Karpas-422 (cell line): ENCODE measurements at places on chromosomes 13 and 19.

- H3K27ac ChIP-seq, result no peak overlapping the region
- no peak overlapping the region for H3K4me3 ChIP-seq
- H3K27me3 ChIP-seq, result no peaks in the 10 kb centered on the region
- H3K4me1 ChIP-seq, result no peaks in the 10 kb centered on the region
- H3K36me3 ChIP-seq, result no peaks in the 10 kb centered on the region
Observed at GRCh38 chr13:33053397-33054066, 37.3 kb downstream of the KL start.

GRCh38 chr19:46406976-46407375 lies 6.4 kb downstream of the CCDC8 start:
- H3K36me3 ChIP-seq, result no peaks in the 10 kb centered on the region
- H3K4me1 ChIP-seq, result no peaks in the 10 kb centered on the region
- H3K27ac ChIP-seq, result no peak overlapping the region
- H3K27me3 ChIP-seq, result no peaks in the 10 kb centered on the region
- no peak overlapping the region for H3K4me3 ChIP-seq

GRCh38 chr13:29105779-29106178 lies 285.6 kb downstream of the MTUS2 start:
- H3K4me3 ChIP-seq, result no peak overlapping the region
- no peaks in the 10 kb centered on the region for H3K4me1 ChIP-seq
- peak; percentile 61 for DNase-seq
- no peaks in the 10 kb centered on the region for H3K27me3 ChIP-seq
- no peaks in the 10 kb centered on the region for H3K36me3 ChIP-seq
- no peak overlapping the region for H3K27ac ChIP-seq

DNA sequence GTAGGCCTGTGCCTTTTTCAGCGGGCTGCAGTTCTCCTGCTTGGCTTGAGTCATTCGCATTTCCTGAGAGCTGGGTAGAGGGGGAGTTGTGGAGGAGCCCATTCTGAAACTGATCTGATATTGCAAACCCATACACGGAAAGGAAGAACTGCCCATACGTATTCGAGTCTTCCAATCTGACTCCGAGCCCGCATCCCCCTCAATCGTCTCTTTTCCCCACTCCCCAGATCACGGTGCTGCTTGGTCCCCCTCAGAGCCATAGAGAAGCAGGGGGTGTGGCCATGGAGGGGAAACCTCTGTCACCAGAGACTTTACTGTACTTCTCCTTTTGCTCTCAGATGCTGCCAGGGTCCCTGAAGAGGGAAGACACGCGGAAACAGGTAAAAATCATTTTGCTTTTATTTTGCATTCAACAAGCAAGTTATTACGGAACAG lies at the start of gene CD22:
Gene CD22, plus strand, starts transcription at position 337 of the 435 bp plus-strand sequence. CDS start 2,854 bp downstream, outside the sequence.
- H3K27me3 ChIP-seq, result no peaks in the 10 kb centered on the region
- H3K4me3 ChIP-seq, result peak within 1 kb of the TSS; percentile 92
- peak; percentile 94 for DNase-seq

GRCh38 chr13:112996671-112997091 lies 27.7 kb downstream of the MCF2L start:
- no peaks in the 10 kb centered on the region for H3K36me3 ChIP-seq
- H3K4me3 ChIP-seq, result no peak overlapping the region
- H3K27ac ChIP-seq, result no peak overlapping the region
- DNase-seq, result no peak
- H3K27me3 ChIP-seq, result no peaks in the 10 kb centered on the region

GRCh38 chr13:20159646-20160305 lies 1.1 kb downstream of the GJA3 start:
- no peak for DNase-seq
- no peaks in the 10 kb centered on the region for H3K36me3 ChIP-seq
- no peaks in the 10 kb centered on the region for H3K27me3 ChIP-seq
- no peak overlapping the region for H3K27ac ChIP-seq
- peak overlapping the region; percentile 83 for H3K4me3 ChIP-seq
- peaks cover 45% of the 10 kb centered on the region for H3K4me1 ChIP-seq

DNA sequence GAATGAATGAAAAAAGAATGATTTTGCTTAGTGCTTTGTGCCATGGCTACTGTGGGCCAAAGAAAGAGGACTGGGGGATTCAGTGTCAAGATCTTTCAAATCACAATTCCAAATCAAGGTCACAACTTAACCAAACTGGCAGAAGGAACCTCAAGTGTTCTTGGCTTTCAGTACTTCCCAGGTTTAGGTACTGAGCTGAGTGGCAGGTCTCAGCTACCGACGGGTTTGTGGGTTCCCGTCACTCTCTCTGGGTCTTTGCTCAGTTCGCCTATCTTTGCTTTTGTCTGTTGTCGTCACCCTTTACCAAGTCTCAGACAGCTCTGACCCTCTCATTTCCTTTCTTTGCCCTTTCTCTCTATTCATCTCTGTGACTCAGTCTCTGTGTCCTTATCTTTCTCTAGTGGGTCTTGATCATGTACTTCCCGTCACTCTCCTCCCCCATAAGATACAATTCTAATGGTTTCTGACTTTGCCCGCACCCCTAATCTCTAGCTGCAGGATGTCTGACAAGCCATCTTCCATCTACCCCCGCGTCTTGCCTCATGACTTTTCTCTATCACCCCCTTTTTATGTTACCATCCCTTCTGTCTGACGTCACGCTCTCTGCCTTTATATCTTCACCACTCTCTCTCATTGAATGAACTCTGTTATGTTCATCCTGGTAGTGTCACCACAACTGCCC lies 33.3 kb upstream of the LRRC4B start:
- no peaks in the 10 kb centered on the region for H3K27me3 ChIP-seq
- H3K27ac ChIP-seq, result no peak overlapping the region
- no peak overlapping the region for H3K4me3 ChIP-seq
- no peaks in the 10 kb centered on the region for H3K36me3 ChIP-seq

GRCh38 chr13:95197548-95197947 lies 103.7 kb downstream of the ABCC4 start:
- H3K36me3 ChIP-seq, result peaks cover 10% of the 10 kb centered on the region; the same call in 1 of the 2 replicates
- DNase-seq, result no peak
- no peaks in the 10 kb centered on the region for H3K4me1 ChIP-seq

DNA sequence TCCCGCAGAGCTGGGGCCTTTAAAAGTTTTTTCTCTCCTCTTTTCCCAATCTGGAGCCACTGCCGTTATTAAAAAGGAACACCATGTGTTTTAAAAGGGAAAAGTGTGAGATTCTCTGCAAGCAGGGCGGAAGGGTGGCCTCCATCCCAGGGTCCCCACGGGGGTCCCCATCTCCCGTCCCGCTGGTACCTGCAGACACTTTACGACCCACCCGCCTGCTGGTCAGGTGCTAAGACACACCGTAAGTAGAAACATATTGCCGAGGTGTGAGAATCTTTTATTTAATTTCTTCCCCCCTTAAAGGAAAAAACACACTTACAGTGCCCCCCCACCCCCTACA lies 1.8 kb downstream of the CRLF1 start:
- no peak overlapping the region for H3K27ac ChIP-seq
- no peaks in the 10 kb centered on the region for H3K36me3 ChIP-seq
- H3K4me1 ChIP-seq, result no peaks in the 10 kb centered on the region
- no peak overlapping the region for H3K4me3 ChIP-seq

DNA sequence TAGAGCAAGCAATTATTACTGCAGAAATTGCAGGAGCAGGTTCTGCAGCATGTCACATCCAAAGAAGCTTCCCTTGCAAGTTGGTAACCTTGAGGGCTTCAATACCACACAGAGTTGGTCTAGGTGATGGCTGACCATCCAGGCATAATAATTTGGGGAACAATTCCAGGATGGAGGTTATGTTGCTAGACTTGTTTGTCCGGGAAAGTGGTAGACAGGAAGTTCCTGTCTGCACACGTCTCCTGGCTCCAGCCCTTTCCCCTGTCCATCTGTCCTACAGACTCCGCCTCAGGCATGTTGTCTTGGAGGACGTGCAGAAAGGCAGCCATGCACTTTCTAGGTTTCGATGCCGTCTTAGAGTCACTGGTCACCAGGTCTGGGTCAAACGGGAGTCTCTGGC lies 26.0 kb downstream of the DPRX start:
- no peaks in the 10 kb centered on the region for H3K36me3 ChIP-seq
- DNase-seq, result no peak
- no peak overlapping the region for H3K4me3 ChIP-seq
- no peaks in the 10 kb centered on the region for H3K4me1 ChIP-seq
- no peak overlapping the region for H3K27ac ChIP-seq
- no peaks in the 10 kb centered on the region for H3K27me3 ChIP-seq

GRCh38 chr19:8626842-8627241 lies 3.6 kb upstream of the NFILZ start:
- no peaks in the 10 kb centered on the region for H3K27me3 ChIP-seq
- no peaks in the 10 kb centered on the region for H3K36me3 ChIP-seq
- no peak overlapping the region for H3K27ac ChIP-seq
- DNase-seq, result no peak
- no peak overlapping the region for H3K4me3 ChIP-seq

DNA sequence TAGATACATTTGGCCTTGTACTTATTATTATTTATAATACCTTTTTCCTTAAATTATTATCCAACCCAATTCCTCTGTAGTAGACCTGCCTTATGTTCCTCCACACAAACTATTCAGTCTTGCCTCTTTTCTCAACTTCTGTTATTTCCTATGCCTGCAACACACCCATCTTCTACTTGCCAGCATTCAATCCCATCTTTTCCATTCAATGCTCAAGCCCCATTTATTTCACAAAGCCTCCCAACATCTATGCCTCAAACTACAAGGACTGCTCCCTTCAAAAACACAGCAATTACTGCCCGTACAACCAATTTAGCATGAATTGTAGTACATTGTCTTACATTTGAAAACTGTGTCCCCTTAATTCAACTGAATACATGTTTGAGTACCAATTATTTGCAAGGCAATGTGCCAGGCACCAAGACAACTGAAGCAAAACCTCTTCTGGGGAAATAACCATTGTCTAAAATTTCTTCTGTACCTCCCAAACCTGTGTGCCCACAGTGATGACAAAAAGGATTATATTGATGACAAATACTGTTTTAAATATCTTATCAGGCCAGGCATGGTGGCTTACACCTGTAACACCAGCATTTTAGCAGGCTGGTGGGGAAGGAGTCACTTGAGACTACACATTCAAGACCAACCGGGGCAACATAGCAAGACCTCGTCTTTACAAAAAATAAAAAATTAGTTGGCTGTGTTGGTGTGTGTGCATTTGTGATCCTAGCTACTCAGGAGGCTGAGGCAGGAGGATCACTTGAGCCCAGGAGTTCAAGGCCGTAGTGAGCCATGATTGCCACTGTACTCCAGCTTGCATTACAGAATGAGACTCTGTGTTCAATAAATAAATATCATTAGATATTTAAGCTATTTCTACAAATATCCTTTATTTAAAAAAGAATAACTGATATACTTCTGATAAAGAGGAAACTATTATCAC lies 35.1 kb downstream of the ELF1 start:
- no peaks in the 10 kb centered on the region for H3K27me3 ChIP-seq
- H3K4me1 ChIP-seq, result peaks cover 98% of the 10 kb centered on the region
- H3K4me3 ChIP-seq, result peak overlapping the region; percentile 59
- no peak for DNase-seq
- H3K27ac ChIP-seq, result peak overlapping the region; percentile 92
- peaks cover 10% of the 10 kb centered on the region; the same call in 1 of the 2 replicates for H3K36me3 ChIP-seq

DNA sequence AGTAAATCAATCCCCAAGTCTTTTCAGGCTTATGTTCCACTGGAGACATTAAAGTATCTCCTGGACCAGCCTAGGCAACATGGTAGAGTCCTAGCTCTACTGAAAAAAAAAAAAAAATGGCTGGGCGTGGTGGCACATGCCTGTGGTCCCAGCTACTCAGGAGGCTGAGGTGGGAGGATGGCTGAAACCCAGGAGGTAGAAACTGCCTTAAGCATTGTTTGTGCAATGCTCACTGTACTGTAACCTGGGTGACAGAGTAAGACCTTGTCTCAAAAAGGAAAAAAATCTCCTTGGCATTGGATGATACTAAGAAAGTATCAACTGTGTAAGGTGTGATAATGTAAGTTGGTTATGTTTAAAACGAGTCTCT lies 8.8 kb downstream of the KLK8 start:
- no peak overlapping the region for H3K27ac ChIP-seq
- no peak overlapping the region for H3K4me3 ChIP-seq
- no peak for DNase-seq
- H3K27me3 ChIP-seq, result no peaks in the 10 kb centered on the region
- no peaks in the 10 kb centered on the region for H3K36me3 ChIP-seq

- no peak overlapping the region for H3K4me3 ChIP-seq
- no peak overlapping the region for H3K27ac ChIP-seq
- no peaks in the 10 kb centered on the region for H3K4me1 ChIP-seq
- H3K27me3 ChIP-seq, result no peaks in the 10 kb centered on the region
- DNase-seq, result no peak
Observed at GRCh38 chr13:111872475-111873150, 194.3 kb upstream of the SOX1 start.

DNA sequence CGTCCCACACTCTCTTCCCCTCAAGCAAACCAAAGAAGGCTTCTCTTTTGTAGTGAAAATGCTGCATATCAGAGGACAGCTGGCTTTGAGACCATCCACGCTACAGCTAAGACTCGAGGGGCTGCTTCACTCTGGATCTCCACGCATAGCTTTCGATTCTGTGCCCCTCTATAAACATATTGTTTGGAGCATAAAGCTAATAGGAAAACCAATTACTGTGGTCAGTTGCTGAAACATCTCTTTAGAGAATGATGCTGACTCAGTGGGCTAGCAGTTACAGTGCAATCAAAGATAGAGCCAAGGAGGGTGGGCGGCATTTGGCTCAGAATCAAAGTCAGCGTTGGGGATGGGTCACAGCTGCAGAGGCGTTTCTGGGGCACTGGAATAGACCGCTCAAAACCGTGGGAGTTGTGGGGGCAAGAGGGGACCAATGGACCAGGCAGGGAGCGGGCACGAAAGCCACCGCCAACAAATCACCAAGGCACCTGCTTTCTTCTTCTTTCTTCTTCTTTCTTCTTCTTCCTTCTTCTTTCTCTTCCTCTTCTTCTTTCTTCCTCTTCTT lies 76.7 kb downstream of the RASL11A start:
- no peaks in the 10 kb centered on the region for H3K27me3 ChIP-seq
- DNase-seq, result no peak
- no peak overlapping the region for H3K4me3 ChIP-seq
- H3K4me1 ChIP-seq, result no peaks in the 10 kb centered on the region

DNA sequence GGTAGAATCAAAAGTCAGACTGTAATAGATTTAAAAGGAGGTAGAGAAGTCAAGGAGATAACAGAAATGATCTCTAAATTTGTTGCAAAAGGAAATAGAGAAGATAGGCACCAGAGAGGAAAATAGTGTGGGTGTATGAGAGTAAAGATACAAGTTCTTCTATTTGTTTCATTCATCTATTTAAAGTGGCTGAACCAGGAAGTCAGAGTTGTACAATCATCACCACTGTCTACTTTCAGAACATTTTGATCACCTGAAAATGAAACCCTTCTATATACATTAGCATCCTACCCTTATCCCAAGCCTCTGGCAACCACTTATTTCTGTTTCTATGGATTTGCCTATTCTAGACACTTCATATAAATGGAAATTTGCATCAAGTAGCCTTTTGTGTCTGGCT lies 36.7 kb downstream of the INTS6 start:
- H3K36me3 ChIP-seq, result peaks cover 78% of the 10 kb centered on the region
- DNase-seq, result no peak
- H3K4me3 ChIP-seq, result no peak overlapping the region
- peaks cover 46% of the 10 kb centered on the region for H3K4me1 ChIP-seq
- no peak overlapping the region for H3K27ac ChIP-seq
- no peaks in the 10 kb centered on the region for H3K27me3 ChIP-seq
